ENCODE measurements at places on chromosomes 2 and 18.

GRCh38 chr18:449374-449773, 51.1 kb downstream of the COLEC12 start:
- no peak for DNase-seq

GRCh38 chr2:137493261-137493660, 471.0 kb upstream of the HNMT start:
- no peak for DNase-seq

DNA sequence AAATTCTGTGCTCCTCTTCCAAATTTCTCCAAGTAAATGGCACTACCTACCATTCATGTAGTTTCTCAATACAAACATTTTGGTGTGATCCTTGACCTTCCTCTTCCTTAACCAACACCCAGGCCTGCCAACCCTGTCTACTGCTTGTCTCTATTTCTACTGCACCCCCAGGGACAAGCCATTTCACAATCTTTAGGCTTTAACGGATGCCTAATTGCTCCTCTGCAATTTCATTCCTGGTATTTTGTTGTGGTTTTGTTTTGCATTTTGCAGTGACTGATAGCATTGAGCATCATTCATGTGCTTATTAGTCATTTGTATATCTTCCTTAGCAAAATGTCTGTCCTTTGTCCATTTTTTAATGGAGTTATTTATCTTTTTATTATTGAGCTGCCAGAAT, 10.0 kb downstream of the FAP start:
- no peak for DNase-seq

DNA sequence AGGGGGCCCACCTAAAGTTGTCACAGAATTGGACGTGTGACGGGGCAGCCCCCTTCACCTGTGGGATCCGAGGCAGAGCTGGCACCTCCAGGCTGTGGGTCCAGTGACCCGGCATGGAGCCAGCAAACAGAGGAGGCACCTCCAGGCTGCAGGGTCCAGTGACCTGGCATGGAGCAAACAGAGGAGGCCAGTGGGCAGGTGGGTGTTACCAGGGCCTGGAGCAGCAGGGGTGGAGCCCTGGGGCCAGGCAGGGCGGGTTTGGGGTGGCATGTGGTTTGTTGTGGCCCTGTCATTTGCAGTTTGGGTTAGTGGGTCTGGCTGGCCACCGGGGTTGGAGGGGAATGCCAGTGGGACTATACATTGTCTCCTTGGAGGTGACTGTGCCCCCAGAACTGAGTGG, 68.2 kb downstream of the HPCAL1 start:
- DNase-seq: no peak

- DNase-seq: no peak
These were observed 7.8 kb upstream of the DDX1 start for GRCh38 chr2:15583826-15584225.

DNA sequence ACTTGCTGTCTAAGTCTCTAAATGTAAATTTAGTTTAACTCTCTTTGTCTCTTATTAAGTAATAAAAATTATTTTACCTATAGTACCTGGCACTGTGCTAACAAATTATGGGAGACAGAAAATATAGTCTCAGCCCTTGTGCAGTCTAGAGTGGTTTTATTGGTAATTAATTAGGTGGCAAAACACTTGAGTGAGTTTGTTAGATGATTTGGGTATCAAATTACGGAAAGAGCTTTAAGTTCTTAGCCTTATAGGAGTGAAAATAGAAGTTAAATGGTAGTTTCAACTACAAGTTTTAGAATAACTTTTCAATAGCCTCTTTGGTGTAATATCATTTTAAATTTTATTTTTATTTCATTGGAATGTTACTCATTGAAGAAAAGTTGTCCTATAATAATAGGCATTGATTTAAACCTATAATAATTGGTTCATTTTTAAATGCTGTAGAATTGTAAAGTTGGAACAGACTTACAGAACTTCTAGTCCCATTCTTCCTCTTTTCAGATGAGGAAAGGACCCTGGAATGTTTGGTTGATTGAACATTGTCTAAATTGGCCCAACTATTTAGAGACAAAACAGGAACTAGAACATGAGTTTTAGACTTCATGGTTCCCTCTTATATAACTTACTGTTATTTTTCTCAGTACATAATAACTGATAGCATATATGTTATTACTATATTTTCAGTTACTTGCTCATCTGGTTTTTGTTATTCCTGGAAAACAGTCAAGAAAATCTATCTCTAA, 10.2 kb upstream of the HTR2B start:
- no peak for DNase-seq

DNA sequence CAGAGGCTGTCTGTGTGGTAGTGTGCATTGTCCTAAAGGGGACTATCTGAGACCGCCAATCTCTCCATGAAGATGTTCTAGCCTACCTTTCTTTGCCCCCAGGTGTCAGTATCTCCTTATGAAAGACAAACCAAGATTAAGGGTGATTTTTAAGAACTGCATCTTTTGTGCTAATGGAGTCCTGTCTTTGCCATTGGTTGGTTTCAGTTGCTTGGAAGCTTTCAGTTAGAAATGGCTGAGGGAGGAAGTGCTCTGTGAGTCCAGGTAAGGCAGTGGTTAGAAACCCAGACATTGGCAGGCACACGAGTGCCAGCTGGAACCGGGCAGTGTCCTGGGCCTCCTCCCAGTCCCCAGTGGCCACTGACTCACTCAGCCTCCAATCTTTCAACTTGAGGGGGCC, 111.3 kb downstream of the DOCK10 start:
- no peak for DNase-seq

DNA sequence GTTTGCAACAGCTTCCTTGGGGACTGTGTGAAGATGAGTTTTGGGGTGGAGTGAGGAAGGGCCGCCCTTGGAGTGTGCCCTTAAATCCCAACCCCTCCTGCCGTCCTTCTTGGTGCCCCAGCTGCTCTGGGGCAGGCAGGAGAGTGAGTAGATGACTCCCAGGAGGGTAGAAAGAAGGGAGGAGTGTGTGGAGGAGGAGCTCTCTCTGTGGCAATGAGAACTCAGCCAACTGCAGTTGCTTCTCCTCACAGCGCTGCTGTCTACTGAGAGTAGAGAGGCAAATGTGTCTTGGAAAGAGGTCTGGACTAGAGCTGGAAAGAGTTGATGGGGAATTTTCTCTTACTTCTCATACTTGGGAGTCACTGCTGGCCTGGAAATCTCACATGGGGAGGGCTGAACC, 21.8 kb upstream of the SIX2 start:
- no peak for DNase-seq

Data from NCI-H1048 (cell line).